Epithelial cell of proximal tubule (primary cell): ENCODE measurements at places on chromosomes 5 and 9.

GRCh38 chr9:117403848-117404247, 11.0 kb downstream of the ASTN2 start:
- DNase-seq: no peak

DNA sequence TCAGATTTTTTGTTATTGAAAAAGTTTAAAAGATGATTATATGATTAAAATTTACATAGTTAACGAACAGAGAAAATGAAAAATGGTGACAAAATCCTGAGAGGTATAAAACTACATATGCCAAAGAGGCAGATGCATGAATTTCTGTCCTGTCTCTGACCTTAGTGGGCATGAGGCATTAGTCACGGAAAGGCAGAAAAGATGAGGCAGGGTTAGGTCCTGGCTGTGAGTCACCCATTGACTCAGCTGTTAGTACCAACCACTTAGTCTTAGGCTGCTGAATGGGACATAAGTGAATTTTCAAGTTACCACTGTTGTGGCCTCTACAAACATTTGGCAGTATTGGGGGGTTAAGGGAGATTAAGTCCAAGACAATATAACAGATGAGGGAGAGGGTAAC, 33.1 kb downstream of the RASA1 start:
- peak; percentile 78 for DNase-seq

DNA sequence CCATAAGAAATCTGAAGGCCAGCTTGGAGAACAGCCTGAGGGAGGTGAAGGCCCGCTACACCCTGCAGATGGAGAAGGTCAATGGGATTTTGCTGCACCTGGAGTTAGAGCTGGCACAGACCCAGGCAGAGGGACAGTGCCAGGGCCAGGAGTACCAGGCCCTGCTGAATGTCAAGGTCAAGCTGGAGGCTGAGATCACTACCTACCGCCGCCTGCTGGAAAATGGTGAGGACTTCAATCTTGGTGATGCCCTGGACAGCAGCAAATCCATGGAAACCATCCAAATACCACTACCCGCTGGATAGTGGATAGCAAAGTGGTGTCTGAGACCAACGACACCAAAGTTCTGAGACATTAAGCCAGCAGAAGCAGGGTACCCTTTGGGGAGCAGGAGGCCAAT, 100.5 kb upstream of the MAN2A1 start:
- DNase-seq: no peak

GRCh38 chr5:168085261-168086031, 206.0 kb upstream of the WWC1 start:
- DNase-seq: no peak

- no peak for DNase-seq
These were observed 769.9 kb upstream of the ADAMTS16 start for GRCh38 chr5:4370218-4370617.

DNA sequence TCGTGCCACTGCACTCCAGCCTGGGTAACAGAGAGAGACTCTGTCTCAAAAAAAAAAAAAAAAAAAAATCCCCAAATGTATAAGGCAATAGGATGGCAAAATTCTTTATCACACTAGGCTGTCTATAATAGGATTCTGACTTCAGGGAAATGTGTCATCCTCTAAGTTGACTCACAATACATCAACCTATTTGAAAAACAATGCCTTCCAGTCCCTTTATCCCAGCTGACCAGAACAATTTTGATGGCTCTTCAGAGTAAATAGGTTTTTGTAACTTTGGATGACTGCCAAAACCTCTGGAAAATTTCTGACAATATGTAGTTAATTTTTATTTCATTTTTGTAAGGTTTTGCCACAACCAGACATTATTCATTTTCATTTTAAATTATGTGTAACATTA, 184.1 kb downstream of the CCDC192 start:
- DNase-seq: no peak
